ENCODE measurements at places on chromosomes 12 and 14.

DNA sequence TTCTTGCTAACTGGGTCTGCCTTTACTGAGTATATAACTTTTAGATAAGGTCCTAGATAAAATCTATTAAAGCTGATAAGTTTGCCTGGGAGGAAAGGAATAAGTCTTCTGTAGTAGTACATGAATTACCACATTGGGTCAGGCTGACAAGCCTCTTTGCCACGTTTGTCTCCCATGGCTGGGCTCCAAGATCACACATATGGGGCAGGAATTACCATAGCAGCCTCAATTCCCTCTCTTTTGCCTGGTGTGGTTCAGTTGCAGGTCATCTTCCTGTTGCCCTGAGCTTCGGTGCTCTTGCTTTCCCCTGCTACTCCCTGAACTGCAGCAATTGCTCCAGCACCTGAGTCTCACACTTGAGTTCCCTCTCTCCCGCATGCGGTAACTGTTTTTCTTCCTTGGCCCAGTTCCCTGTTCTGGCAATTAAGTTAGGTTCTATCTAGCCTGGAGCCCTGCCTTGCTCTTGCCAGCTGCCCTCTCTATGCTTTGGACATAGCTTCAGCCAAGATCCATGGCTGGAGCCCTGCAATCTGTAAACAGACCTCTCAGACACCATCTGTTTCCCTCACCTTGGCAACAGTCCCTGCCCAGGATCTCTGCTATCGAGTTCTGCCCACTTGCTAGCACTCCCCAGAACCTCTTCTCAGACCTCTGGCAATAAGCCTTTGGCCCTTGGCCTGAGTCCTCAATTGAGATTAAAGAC is 5.8 kb upstream of the GLT8D2 start:
- DNase-seq: no peak

- no peak for DNase-seq
Observed at GRCh38 chr12:6866920-6867412, 365 bp upstream of the TPI1 start.

DNA sequence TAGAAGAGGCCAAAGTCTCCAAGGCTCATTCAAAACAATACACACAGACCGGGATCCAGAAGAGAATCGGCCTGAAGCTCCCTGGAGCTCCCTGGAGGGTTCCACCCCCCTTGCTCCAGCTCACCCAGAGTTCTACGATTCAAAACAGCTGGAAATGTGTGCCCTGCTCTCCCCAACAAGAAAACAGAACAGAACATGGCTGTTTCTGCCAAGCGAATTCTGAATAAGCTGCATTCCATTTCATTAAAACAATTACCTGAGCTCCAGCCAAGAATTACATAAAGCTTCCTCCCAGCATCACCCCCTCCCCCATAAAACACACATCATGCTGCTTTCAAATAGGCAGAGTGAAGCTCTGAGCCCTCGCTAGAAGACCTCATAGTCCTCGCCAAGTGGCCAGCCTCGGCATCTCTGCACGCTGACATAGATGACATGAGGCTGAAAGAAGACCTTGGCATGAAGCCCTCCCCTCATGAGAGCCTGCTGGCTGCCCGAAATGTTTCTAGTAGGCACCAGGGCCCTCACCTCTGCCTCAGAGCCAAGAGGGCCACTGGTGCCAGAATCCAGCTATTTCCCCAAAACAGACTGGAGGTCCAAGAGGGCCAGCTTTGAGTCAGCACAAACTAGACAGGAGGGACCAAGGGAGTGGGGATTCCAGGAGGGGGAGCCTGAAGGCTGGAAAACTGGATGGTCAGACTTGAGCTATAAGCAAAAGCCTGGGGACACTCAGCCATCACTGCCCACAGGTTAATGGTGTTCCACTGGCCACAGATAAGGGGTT is 8.3 kb downstream of the PXN start:
- no peak for DNase-seq

DNA sequence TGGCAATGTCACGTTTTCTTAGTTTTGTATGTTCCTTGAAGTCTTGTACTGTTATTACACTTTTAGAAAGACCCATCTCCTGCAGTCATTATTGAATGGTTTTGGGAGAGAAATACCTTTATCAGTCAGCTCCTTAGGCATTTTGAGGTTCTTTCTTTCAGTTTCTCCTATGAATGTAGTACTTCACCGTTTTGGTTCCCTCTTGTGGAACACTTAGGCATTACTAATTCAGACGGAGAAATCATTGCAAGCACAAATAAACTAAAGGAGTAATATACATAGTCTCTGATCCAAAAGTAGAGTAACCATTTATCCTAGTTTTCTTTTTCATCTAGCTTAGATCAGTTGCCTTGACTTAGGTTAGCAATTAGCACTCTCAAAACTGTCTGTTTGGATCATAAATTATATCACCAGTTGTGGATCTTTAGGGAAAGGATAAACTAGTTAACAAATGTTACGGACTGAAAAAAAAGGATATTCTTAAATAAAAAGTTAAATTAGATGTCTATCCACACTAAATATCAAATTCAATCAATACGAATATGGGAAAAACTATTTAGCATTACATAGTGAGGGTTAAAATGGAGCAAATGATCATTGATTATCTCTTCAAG is 1538.3 kb upstream of the SEL1L start:
- DNase-seq: no peak

- no peak for DNase-seq
Observed at GRCh38 chr12:69196302-69197288, 42.8 kb upstream of the CPSF6 start.

GRCh38 chr12:52837781-52838608 is 3.9 kb upstream of the KRT79 start:
- DNase-seq: no peak

GRCh38 chr14:84127495-84127894 is 1402.4 kb upstream of the FLRT2 start:
- DNase-seq: no peak

DNA sequence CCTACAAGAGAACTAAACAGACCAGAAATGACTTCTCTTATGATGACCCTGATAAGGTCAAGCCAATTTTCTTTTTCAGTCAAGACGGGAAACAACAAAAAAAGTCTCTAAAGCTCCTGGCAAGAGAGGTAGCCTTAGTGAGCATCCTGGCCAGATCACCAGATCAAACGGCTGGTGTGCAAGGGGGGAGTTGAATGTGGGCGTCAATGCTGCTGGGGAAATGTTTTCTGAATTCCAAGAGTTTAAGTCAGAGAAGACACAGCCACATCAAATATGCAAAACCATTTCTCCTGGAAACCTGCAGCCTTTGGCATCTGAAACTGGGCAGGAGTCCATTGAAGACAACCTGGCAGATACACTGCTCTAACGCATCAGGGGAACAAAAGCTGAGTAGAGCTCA is 16.0 kb upstream of the SELPLG start:
- no peak for DNase-seq

DNA sequence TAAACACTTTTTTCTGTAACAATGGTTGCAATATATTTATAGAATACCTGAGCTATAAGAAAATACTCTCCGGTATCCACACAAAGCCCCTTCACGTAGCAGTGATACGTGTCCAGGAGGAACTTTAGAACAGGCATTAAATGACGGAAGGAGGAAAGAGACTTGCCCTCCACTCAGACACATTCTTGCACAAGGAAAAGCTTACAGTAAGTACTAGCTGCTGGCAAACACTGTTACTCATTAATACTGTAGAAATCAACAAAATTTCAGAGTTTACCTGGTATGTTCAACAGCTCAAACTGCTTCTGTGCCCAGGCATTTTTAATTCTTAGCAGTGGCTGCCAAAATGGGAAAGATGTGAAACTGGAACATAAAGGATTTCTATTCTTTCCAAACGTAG is 41.7 kb downstream of the PRKD1 start:
- no peak for DNase-seq

- no peak for DNase-seq
Observed at GRCh38 chr14:101019541-101019940, 116.0 kb upstream of the RTL1 start.

GRCh38 chr14:68337279-68337678 is 455.6 kb downstream of the ZFP36L1 start:
- no peak for DNase-seq

- DNase-seq: no peak
Observed at GRCh38 chr14:51657762-51658161, 6.1 kb downstream of the FRMD6 start.
